ENCODE measurements at places on chromosomes 7 and 10.
A peak's percentile ranks its signal among the peaks of the same experiment; 100 is the strongest.

- DNase-seq, result no peak
These were observed 51.5 kb upstream of the OSBPL3 start for GRCh38 chr7:25031432-25031831.

- no peak for DNase-seq
These were observed 136.8 kb upstream of the PDE1C start for GRCh38 chr7:32206987-32207386.

GRCh38 chr10:28595613-28596012 lies 62.7 kb downstream of the WAC start:
- no peak for DNase-seq

- DNase-seq, result no peak
These were observed 433.8 kb downstream of the SH2D4B start for GRCh38 chr10:80971461-80971860.

- DNase-seq, result peak; percentile 76
These were observed 36.9 kb downstream of the ASB13 start for GRCh38 chr10:5629303-5630111.
